Pons (tissue), 1 donor: ENCODE measurements at places on chromosomes 12 and 14.

DNA sequence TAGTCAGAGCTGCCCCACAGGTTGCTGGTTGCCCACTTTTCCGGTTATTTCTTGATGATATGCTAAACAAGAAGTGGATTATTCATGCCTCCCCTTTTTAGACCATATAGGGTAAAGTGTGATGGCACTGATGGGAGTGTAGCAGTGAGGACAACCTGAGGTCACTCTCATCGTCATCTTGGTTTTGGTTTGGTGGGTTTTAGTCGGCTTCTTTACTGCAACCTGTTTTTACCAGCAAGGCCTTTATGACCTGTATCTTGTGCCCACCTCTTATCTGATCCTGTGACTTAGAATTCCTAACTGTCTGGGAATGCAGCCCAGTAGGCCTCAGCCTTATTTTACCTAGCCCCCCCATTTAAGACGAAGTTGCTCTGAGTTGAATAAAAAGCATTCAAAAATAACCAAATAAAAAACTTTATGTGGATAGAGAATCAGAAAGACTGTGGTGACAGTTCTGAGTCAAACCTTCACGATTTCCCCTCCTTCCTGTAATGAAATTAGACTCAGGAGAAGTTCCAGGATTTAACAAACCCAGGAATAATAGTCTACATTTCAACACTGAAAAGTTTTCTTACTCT is 144.2 kb downstream of the PAWR start:
- DNase-seq, result no peak

GRCh38 chr14:31992011-31992447 is 85.1 kb upstream of the ARHGAP5 start:
- no peak for DNase-seq

GRCh38 chr14:87264272-87264785 is 728.7 kb downstream of the GALC start:
- no peak for DNase-seq

GRCh38 chr14:98182393-98183055 is 1089.5 kb downstream of the BCL11B start:
- DNase-seq, result no peak

GRCh38 chr14:50107850-50108249 is 8.5 kb downstream of the VCPKMT start:
- DNase-seq, result no peak

GRCh38 chr12:542395-543113 is 82.8 kb downstream of the B4GALNT3 start:
- no peak for DNase-seq

GRCh38 chr12:113935459-113935858 is 30.7 kb downstream of the RBM19 start:
- peak; percentile 20 for DNase-seq

DNA sequence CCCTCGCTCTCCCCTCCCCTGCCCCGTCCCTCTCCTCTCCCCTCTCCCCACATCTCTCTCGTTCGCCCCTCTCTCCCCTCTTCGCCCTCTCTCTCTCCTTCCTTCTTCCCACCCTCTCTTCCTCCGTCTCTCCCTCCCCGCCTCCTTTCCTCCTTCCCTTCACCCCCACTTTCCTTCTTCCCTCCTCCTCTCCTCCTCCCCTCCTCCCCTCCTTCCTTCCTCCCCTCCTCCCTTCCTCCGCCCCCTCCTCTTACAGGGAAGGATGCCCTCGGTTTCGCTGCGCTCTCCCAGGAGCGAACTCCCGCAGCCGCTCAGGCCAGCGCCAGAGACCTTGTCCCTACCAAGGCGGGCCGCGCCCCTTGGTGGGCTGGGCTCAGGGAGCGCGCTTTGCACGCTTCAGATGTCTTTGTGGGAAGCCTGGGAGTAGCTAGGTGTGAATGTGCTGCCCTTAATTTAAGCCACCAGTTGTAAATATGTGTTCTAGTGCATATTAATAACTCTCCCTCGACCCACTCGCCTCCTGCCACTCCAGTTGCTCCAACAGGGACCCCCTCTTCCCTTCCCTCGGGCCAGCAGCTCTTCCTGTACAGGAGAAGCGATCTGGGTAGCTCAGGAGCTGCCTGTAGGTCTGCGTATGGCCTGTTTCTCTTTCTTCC is 13.3 kb upstream of the MAP3K9 start:
- no peak for DNase-seq

- no peak for DNase-seq
Observed at GRCh38 chr12:45914090-45914489, 76.3 kb downstream of the SCAF11 start.

GRCh38 chr12:69007101-69007854 is 74.3 kb upstream of the CPM start:
- peak; percentile 39 for DNase-seq

GRCh38 chr14:97057238-97058073 is 260.3 kb downstream of the VRK1 start:
- no peak for DNase-seq

DNA sequence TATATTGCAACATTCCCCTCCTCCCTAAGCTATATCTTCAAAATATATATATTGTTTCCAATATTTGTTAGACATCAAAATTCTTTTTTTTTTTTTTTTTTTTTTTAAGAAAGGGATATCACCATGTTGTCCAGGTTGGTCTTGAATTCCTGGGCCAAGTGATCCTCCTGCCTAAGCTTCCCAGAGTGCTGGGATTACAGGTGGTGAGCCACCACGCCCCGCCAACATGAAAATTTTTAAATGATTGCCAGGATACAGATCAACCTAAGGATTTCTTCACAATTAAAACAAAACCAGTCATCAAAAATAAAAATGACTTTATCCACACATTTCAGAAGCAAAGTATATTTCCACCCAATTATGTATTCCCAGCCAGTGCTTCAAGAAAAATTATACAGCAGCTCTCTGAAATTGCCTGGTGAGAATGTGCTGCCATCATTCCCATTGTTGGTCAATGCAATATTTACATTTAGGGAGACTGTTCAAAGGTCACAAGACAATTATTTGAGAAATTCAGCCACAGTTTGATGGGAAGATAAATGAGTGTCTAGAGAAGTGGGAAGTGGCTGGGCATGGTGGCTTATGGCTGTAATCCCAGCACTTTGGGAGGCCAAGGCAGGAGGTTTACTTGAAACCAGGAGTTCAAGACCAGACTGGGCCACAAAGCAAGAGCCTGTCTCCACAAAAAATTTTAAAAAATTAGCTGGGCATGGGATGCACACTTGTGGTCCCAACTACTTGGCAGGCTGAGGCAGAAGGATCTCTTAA is 141.7 kb upstream of the AMIGO2 start:
- DNase-seq, result no peak

- DNase-seq, result no peak
Observed at GRCh38 chr14:53601409-53601808, 355.2 kb downstream of the BMP4 start.

DNA sequence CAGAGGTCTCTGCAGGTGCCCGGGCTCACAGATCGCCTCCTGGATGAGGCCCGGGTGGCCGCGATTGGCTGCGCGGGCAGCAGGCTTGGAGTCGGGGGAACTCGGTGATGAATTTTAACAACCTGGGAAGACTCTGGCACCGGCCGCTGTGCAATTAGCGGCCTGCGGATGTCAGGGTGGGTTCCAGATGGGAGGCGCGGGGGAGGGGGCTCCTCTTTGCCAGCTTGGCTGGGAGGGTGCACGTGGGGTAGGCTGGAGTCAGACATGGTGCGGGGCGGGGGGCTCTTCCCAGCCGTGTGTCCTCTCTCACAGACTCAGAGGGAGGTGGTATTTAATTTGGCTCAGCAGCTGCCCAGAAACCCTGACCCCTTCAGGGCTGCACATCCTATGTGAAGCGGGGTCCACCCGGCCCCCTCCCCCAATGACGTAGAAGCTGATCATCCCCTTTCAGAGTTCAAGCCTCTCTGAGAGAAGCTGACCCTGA is 81.4 kb downstream of the KIF26A start:
- no peak for DNase-seq

DNA sequence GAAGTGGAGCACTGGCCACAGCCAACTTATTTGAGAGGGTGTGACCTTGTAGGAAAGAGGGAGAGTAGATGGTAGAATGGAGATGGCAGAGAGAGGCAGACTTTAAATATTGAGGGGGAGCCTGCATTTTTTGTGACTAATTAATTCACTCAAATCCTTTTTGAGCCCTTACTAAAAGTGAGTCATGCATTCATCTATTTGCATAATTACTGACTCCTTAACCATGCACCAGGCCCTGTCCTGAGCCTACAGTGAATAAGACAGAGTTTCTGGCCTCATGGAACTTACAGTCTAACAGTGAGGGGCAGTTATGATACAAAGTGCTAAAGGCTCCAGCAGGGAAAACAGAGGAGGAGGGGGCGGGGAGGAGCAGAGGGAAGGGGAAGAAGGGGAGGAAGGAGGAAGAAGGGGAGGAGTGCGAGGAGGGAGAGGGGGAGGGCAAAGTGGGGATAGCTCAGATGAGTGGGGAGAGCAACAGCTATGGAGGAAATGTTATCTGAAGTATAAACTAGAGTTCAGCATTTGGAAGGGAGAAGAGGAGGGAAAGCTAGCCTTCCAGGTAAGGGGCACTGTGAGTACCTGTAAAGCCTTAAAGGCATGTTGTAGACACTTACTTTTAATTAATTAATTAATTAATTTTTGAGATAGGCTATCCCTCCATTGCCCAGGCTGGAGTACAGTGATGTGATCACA is 7.5 kb upstream of the CTDSP2 start:
- DNase-seq, result no peak

DNA sequence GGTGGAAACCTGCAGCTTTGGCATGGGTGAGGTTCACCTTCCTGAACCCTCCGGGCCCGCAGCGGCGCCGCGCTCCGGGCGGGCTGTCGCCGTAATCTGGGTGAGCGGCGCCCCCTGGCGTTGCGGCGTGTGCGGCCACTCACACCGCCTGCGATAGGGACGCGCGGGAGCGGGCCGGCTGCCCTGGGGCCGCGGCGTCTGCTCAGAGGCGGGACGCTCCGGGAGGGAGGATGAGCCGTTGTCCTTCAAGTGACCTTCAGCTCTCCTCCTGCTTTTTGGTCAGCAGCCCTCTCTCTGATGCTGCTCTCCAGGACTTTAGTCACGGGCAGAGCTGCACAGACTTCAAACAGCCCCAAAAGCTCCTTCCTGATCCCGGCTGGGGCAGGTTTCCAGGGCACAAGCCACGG is 211.7 kb upstream of the FKBP4 start:
- peak; percentile 7 for DNase-seq

GRCh38 chr12:124454735-124455134 is 112.7 kb downstream of the NCOR2 start:
- no peak for DNase-seq

DNA sequence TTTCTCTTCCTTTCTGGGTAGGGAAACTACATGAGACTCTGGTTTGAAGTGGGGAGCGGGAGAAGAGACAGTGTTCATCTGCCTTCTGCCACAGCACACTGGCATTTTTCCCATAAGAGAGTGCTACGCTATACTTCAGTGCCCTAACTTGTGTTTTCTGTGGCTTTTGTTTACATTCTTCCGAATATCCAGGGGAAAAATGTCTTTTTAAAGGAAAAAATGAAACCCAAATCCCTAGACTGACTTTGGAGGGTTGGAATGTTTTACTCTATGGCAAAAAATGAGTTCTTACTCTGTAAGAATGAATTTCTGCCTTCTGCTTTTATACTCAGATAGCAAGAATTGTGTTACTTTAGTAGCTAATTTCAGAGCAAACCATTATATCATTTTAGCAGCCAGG is 88.1 kb upstream of the TMEM263 start:
- DNase-seq, result no peak

DNA sequence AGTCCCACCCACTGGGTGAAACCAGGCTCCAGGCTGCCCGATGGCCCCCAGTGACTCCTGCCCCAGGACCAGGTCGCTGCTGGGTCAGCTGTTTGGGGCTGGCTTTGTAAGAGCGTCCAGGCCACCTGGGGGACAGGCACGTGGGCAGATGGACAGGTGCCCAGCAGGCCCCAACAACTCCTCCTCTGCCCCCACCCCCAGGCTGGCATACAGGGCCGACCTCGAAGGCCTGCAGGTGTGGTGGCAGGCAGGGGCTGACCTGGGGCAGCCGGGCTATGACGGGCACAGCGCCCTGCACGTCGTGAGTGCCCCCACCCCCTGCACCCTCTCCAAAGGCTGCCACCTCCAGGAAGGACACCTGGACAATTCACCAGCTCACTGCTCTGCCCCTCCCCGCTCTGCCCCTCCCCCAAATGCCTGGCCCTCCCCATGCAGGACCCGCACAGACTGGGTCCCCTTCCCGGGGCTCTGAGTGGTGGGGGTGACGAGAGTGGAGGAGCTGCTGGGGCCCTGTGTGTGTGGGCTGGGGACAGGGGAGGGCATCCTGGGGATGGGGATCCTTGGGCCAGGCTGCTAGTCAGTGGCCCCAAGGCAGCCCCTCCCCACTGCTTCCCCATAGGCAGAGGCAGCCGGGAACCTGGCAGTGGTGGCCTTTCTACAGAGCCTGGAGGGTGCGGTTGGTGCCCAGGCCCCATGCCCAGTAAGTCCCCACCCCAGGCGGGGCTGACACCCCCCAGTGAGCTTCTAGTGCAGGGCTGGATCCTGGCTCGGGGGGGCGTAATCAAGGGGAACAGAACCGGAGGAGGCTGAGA is 26.0 kb downstream of the ASPG start:
- no peak for DNase-seq

- peak; percentile 73 for DNase-seq
Observed at GRCh38 chr12:47032644-47033043, 46.8 kb upstream of the PCED1B start.

GRCh38 chr14:71463807-71464206 is 468.4 kb upstream of the RGS6 start:
- no peak for DNase-seq

DNA sequence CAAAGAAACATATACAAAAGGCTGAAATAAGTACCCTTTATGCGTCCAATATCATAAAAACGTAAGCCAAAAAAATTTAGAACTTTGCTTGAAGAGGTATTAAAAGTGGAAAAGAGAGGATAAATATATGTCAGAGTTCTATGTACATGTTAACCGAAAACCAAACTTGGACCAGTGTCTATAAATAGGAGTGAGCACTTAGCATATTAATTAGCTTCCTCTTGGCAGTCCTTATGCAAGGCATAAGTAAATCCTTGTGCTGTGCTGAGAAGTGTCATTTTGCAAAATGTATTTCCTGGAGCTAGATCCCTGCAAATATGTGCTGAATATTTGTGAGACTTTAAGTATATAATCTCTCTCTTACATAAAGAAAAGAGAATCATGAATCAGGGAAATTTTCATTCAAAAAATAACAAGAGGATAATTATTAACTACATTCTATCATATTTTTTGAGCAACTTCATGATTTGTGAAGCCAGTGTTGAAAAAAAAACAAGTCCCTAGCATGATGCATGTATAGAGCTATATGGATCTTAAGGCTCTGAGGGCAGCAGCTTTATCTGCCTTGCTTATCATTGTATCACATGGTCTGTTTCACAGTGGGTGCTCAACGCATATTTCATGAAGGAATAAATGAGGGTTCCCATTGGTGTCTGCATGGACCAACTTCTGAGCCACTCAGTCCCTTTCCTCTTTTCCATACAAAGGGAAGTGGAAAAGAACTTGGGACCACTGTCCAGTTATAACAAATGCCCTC is 326.1 kb downstream of the PDZRN4 start:
- DNase-seq, result peak; percentile 35

- no peak for DNase-seq
Observed at GRCh38 chr14:76313303-76313702, 62.6 kb upstream of the ESRRB start.

GRCh38 chr14:50523271-50524041 is 8.9 kb downstream of the MAP4K5 start:
- DNase-seq, result no peak
